ENCODE measurements at places on chromosomes 5 and 9.

DNA sequence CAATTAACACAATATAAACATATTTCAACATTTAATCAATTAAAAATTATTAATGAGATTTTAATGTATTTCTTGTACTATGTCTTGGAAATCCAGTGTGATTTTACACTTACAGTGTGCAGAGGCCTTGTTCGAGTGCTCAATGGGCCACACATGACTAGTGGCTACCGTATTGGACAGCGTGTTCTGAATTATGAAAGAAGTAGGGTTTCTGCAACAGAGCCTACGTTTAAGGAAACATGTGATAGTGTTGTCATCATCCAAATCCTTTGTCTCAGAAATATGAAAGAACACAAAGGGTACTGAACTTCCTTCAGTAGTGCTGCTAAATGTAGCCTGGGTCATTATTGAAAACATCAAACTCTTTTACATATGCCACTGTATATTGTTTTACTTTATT, 29.5 kb downstream of the NPR3 start:
- DNase-seq: no peak

DNA sequence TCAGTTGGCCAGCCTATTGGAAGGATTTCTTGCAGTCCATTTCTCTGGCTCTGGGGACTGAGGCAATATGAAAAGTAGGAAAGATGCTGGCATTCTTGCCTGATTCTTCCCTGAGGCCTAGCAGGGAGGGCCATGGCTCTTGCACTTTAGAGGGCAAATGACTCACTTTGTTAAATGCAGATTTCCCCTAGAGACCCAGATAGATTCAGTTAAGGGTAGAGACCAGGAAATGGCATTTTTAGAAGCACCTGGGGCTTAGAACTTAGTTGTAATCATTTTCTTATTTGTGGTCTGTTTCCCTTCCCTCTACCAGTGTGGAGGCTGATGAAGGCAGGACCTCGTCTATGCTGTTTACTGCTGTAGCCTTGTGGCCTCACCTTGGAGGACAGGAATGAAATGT, 112.8 kb upstream of the NR3C1 start:
- no peak for DNase-seq

DNA sequence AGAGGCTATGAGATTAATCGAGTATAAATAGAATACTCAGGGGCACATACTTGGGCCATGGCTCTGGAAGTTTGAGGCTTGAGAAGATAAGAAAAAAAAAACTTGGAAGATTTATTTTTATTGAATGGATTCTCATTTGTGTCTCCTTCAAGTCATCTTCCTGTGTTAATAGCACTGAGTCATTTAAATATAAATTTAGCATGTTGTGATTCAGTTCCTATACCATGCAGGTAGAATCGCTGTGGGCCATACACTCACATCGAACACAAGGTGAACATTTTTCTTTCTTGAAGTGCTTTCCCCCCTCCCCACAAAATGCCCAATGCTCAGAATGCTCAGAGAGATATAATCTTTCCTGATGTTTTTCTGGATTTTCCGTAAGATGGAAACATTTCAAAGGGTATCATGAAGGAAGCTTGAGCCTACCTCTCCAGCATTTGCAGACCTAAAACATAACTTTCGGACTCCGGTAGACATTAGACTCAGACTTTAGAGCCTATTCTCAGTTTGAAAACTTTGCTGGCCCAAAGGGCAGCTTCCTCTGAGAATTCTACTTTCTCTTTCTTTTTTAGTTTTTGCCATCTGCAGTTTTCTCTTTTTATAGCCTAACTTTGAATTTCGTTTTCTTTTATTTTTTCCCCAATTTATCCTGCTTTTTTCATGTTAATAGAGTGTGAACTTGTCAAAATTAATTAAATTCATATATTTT, 737.6 kb upstream of the NUDT12 start:
- DNase-seq: no peak

- DNase-seq: peak; percentile 95
Measured at GRCh38 chr5:167814828-167815227, 476.6 kb upstream of the WWC1 start.

DNA sequence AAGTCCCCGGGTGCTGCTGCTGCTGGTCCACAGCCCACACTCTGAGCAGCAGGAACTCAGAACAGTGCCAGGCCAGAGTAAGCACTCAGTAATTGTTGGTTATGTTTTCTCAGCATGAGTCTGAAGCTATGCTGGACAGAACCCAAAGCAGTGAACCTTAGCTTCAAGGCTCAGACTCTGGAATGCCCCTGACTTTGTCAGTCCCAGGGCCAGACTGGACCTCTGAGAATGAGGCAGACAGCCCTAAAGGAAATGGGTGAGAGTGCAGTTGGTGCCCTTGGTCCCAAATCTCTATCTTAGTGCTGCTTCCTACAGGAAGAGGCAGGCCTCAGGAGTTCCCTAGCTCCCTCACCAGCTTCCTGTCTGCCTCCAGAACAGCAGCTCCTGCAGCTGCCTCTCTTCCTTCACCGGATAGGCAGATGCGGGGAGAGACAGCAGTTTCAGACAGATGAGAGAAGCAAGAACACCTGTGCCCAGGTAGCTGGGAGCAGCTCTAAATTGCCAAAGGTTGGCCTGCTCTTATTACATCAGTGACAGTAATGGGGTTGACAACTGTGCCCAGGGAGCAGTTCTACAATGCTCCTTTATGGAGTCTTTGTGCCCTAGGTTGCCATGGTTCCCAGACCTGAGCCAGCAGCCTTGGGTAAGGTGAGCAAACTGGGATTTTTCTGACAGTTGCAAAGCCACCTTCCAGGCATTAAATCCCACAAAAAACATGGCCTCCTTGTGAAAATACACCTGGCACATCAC, 82.2 kb upstream of the CXCL14 start:
- no peak for DNase-seq

DNA sequence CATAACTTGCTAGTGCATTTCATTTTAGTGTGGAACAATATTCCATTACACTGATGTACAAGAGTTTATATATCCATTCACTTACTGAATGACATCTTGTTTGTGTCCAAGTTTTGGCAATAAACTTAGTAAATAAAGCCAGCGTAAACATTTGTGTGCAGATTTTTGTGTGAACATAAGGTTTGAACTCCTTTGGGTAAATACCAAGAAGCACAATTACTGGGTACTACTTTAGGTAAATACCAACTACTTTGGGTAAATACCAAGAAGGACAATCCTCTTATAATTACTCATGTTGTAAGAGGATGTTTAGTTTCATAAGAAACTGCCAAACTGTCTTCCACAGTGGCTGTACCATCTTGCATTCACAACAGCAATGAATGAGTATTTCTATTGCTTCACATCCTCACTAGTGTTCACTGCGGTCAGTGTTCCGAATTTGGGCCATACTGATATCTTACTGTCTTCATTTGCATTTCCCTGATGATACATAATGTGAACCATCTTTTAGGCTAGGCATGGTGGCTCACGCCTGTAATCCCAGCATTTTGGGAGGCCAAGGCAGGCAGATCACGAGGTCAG, 2.3 kb upstream of the SYK start:
- no peak for DNase-seq

- no peak for DNase-seq
Measured at GRCh38 chr5:168217497-168217896, 73.9 kb upstream of the WWC1 start.

- DNase-seq: no peak
Measured at GRCh38 chr5:163914910-163915309, 409.5 kb downstream of the MAT2B start.

DNA sequence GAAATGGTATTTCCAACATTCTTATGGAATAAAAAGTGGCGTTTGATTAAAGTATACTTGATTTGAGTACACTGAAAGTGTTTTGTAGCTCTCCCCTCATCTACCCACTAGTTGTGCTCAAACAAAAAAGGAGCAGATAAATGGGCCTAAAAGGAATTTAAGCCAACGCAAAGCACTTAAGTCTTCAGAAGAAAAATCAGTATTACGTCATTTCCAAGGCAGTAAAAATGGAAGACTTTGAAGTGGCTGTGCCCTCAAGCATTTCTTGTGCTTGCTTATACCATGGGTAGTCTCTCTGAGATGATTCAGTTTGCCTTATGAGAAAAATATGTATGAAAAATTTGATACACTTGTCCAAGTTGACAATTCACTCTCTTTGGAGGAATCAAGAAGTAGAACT, 279.9 kb upstream of the CD180 start:
- DNase-seq: peak; percentile 36

DNA sequence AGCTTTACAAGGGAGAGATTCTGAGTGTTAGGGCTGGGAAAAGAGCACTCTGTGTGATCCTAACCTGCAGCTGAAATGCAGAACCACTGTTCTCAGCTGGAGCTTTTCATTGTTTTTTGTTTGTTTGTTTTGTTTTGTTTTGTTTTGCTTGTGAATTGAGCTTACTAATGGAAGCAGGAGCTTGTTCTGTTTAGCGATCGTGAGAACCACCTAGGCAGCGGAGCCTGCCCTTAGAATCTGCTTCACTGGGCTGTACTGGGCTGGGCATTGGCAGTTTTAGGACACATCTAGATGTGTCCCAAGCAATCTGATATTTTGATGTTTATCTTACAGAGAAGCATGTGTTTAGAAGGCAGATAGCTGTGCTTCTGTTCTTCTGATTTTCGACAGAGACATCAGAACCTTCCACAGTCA, 14.3 kb downstream of the SYK start:
- DNase-seq: no peak

DNA sequence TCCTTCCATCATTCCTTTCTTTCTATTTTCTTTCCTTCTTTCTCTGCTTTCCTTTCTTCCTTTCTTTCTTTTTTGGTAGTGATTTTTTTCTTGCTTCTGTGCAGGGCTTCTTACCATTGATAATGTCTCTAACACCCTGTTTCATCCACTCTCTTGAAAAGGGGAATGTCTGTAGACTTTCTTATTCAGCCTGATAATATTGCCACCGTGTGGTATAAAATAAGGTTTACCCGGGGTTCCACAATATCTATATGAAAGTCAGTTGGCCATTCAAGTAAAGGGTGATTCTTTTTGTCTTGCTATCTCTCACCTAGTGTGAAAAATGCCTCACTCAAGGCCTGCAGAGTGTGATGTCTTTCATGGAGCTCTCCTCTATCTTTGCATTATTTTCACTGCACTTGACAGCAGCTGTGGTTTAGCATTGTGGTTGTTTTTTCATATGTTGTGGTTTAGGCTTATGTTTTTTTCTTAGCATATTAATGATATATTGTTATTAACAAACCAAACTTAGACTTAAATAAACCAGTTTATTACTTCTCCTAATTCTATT, 153.9 kb downstream of the CSNK1G3 start:
- no peak for DNase-seq

DNA sequence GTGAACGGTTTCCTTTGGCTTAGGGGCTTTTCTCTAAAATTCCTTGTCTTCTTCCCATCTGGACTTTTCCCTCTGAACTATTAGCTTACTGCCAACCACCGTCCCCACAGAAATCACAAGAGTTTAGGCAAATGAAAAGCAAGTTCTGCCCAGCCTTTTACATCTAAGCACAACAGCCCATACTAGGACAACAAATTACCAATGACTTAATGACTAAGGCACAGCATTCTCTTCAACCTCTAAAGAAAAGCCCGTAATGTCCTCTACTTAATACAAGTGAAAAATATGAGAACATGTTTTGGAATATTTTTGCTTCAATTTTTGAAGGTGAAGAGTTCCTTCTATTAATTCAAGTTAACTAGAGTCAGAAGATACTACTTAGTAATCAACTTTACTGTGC, 1.2 kb downstream of the ZBTB5 start:
- DNase-seq: peak; percentile 3

- DNase-seq: no peak
Measured at GRCh38 chr9:125527471-125528002, 179.5 kb downstream of the MAPKAP1 start.

GRCh38 chr9:70291446-70291845, 32.7 kb downstream of the SMC5 start:
- DNase-seq: no peak

DNA sequence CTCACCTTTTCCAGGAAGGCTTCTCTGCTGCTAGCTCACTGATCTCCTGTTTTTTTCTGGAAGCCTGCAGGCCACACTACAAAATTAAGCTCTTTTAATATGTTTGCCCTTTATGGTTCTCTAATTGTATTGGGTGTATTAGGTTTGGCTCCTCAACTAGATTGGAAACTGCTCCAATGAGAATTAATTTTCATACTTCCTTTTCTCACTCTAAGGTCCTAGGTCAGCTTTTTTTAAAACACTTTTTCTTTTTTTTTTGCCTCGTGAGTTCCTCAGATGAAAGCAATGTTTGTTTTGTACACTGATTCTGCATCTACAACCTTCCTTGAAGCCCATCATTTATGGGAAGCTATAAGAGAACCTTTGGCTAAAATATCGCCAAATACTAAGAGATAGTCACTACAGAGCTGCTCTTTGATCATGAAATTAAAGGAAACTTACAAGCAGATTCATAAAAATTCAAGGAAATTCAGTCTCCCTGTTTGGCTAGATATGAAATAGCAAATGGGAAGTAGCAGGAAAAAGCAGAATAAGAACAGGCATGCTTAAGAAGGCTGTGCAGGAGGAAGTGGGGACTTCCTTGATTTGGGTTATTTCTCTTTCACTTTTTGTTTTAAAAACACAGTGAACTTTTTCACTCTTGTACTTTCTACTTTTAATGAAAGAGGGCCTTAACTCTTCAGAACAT, 55.2 kb upstream of the FYB1 start:
- DNase-seq: no peak

DNA sequence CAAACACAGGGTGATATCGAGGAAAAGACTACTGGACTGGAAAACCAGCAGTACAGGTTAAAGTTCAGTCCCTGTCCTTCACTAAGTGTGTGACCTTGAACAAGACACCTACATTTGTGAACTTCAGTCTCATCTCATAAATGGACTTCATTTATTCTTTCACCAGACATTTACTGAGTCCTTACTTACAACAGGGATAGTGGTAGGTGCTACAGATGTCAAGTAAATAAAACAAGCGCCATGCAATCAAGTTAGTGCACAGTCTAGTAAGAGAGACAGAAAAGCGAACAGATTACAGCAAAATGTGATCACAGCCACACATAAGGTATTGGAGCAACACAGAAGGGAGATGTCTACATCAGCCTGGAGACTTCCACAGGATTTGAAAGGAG, 413.2 kb downstream of the ACTL7B start:
- no peak for DNase-seq

- DNase-seq: no peak
Measured at GRCh38 chr9:97794666-97795065, 58.4 kb upstream of the FOXE1 start.

GRCh38 chr5:56520986-56521730, 288.0 kb upstream of the ANKRD55 start:
- DNase-seq: no peak

DNA sequence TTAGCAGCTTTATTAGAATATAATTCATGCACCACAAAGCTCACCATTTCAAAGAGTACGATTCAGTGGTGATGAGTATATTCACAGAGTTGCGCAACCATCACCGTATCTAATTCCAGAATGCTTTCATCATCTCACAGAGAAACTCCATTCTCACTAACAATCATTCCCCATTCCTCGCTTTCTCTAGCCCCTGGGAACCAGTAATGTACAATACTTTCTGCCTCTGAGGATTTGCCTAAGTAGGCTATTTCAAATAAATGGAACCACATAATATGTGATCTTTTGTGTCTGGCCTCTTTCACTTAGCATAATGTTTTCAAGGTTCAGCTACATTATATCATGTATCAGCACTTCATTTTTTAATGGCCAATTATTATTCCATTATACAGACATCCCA, 145.1 kb upstream of the ADAMTS16 start:
- DNase-seq: peak; percentile 54
